ENCODE measurements at places on chromosomes 5 and 9. TPM values are rescaled to one million over a fixed set of nuclear protein-coding genes. Genes with fewer than 3 reads are reported as not detected.

The FCN2 gene
- total RNA-seq, result 0.18 TPM

DNA sequence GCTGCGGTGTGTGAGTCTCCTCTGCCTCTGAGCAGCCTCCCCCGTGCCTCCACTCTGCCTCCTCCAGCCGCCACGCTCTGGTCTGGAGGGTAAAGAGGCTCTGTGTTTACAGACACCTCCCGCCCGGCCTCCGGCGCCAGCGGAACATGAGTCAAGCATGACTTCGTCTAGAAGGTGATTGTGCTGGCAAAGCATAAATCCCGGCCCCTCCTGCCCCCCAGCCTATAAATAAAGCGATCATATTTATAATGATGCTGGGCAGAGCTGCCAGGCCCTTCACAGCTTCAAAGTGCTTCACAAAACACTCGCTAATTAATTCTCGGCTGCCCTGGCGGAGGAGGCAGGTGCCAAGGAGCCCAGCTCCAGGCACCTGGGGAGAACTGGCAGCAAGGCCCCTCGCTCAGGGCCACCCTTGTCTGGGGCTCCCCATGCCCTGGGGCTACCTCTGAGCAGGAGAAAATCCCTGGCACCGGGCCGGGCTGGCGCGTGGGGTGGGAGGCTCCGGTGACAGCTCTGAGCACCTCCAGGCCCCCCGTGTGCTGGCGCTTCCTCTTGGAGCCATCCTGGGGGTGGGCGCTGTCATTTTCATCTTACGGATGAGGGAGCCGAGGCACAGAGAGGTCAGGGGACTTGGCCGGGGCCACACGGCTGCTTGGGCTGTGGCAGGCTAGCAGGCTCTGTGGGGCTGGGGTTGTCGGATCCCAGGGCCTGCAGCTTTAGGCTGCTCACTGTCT is 87.8 kb downstream of the RXRA start:
- DNase-seq, result no peak

The ADAMTS19 gene
- 39.6 TPM for total RNA-seq

GRCh38 chr5:122073864-122074263 is 4.2 kb downstream of the LOX start:
- DNase-seq, result no peak

- no peak for DNase-seq
These were observed 183.0 kb upstream of the FTMT start for GRCh38 chr5:121668635-121669034.

DNA sequence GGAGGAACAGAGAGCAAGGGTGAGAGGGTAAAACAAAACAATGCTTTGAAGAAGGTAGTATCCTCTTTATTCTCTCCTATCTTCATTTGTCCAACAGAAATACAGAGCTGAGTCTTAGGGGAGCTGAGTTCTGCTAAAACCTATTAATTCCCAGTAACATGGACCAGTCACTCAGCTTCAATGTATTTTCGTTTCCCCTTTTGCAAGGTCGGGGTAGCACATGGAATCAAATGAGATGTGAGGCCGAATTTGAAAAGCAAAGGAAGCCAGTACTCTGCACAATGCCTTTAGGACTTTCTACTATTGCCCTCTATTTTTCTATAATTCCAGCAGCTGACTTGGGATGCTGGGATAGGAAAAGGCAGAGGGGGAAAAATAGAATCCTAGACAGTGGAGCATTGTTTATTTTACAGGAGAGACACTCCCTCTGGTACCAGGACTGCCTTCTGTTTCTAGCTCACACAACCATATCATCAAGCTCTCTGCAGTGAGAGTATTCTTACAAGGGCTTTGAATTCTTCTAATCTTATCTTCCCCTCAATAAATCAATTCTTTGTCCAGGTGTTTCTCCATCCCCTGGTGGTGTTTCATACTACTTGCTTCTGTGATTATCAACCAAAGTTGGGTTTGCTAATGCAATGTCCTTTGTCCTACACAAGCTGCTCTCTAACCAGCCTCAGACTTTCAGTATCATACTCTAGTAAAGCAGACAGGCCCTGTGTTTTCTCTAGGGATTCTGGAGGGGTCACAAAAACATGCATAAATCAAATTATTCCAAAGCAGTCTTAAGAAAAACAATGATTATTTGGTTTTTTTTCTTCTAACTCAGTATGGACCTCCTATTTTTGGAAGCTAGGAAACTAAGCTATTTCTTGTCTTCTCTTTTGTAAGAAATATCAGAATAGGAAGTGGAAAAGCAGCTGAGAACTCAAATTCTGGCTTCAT is 341.5 kb downstream of the OSTF1 start:
- DNase-seq, result peak; percentile 62

GRCh38 chr5:181138258-181138657 is 7.3 kb upstream of the OR2V1 start:
- DNase-seq, result no peak

The GFPT2 gene
- 11.3 TPM for total RNA-seq

The IL5 gene
- not detected for total RNA-seq

DNA sequence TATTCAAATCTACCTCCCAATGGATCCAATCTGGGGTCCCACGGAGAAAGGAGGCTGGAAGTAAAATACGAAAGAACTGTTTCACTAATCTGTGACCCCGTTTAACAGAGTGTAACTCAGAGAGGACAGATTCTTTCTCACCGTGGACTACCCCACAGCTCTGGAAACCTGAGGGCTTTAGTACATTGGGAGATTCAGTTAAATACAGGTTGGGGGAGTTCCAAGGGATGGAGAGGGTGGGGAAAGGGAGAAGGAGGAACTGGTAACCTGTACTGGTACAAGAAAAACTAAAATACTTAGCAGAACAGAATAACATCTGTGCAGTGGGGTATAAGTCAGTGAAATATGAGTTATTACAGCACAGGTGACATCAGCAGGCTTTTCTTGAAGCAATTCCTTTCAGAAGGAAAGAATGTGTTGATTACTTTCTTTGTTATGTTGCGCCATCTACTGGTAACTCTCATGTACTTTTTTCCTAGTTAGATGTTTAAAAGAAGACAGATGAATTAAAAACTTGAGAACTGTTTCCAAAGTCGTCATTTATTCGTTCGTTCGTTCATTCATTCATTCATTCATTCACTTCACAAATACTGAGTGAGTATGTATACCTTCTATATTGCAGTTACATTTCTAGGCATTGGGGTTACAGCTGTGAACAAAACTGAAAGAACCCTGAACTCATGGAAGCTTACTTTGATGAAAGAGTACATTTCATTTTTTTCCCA is 30.0 kb upstream of the STOM start:
- peak; percentile 84 for DNase-seq

- peak; percentile 5 for DNase-seq
These were observed 68.4 kb upstream of the IZUMO3 start for GRCh38 chr9:24614070-24614469.

The SLC35A4 gene
- total RNA-seq, result 10.1 TPM

GRCh38 chr5:141597394-141597793 is 21.4 kb downstream of the DIAPH1 start:
- DNase-seq, result no peak

GRCh38 chr9:124286292-124286931 is 28.7 kb downstream of the NEK6 start:
- DNase-seq, result no peak

GRCh38 chr5:141504216-141504615 is 15.3 kb downstream of the PCDHGC5 start:
- DNase-seq, result peak; percentile 53

DNA sequence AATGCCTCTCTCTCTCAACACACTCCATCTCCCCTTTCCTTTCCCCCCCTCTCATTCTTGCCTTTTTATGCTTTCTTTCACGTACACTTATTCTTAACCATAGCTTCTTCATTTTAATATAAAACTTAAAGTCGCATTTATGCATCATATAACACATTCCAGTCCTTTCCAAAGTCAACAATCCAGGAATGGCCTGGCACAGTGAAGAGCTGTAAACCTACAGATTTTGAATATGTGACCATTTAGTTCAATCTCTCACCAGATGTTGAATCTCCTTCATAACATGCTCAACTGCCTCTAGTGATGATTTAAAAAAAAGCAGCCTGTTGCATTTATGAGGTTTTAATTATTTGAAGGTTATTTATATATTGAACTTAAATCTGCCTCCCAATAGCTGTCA is 186.2 kb upstream of the GRAMD2B start:
- no peak for DNase-seq

- no peak for DNase-seq
These were observed 158.1 kb upstream of the NREP start for GRCh38 chr5:111914966-111915636.

GRCh38 chr5:171770153-171770552 is 15.5 kb upstream of the SMIM23 start:
- DNase-seq, result no peak

The LHX3 gene
- total RNA-seq, result not detected

DNA sequence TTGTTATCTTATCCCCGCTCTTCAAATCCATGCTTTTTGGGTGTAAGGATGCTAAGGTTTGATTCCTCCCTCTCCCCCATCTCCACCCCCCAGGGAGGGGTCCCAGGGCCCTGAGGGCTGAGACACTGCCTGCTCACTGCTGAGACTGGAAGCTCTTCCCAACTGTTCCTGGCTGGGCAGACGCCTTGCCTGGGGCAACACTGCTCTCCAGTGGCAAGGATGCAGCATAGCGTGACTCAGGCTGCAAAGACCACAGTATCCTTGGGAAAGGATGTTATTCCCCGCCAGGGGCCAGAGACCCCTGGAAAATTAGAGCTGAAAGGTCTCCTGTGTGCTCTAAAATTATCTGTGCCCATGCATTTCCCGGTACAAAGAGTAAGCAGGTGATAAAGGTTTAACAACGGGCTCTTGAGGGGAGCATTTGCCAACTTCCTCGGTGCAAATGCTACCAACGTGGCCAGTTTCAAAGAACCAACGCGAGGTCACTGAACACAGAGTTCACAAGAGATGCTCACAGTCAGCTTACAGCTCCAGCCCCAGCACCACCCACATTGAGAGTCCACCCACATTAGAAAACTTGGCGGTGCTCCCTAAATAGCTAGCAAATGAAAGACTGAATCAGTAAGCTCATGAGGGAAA is 271.9 kb downstream of the NSG2 start:
- DNase-seq, result peak; percentile 57

- DNase-seq, result no peak
These were observed 33.8 kb downstream of the TGFBI start for GRCh38 chr5:136062366-136063274.

GRCh38 chr9:2727966-2728613 is 10.8 kb downstream of the KCNV2 start:
- peak; percentile 83 for DNase-seq

- no peak for DNase-seq
These were observed 203.1 kb downstream of the ROR2 start for GRCh38 chr9:91746904-91747303.

The CER1 gene
- 0.22 TPM for total RNA-seq

The SLC25A2 gene
- 0.22 TPM for total RNA-seq

The FREM1 gene
- 23.2 TPM for total RNA-seq

DNA sequence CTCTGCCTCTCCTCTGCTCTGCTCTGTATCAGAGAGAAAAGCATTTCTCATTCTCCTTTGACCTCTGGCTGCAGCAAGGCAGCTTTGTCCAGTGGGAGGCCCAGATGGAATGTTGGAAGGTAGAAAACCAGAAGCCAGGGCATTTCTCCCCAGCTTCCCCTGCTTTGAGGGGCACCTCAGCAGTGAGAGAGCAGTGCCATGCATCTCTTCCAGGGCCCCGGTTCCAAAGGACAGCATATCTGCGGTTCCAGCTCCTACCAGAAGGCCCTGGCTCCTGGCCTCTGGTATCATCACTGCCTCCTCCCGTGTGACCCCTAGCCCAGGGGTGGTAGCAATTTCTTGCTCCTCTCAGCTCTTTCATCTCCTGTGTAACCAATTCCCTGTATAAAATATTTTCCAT is 190.8 kb downstream of the SPOCK1 start:
- no peak for DNase-seq

DNA sequence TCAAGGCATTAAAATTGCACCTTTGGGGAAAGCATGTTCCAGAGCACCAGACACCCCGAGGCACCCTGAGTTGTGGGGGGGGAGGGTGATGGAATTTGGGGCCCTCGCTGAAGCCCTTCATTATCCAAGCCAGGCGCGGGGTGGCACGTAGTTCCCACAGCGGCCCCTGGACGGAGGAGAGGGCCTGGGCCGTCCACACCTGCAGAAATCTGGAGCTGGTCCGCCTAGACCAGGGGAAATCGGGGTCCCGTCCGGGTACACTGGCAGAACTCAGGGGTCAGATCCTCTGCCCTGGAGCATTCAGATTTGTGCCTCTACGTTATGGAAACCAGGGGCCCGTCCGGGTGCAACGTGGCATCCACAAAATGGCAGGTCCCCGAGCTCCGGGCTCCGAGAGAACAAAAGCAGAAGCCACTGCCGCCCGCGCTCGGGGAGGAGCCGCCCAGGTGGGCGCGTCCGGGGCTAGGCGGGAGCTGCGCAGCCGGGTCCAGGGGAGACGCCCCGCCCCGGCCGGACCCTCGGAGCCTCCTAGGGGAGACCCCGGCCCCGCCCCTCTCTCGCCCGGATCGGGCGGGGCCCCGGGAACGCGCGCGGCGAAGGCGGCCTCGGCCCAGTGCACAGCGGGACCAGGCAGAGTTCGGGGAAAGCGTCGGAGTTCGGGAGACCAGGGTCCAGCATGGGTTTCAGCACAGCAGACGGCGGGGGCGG is at the start of gene PLEKHG4B:
Gene PLEKHG4B, plus strand, starts transcription at position 613 of the 708 bp plus-strand sequence. Its CDS starts 64 bp downstream, at position 677.
- peak; percentile 49 for DNase-seq

The TNFSF15 gene
- total RNA-seq, result 0.35 TPM

DNA sequence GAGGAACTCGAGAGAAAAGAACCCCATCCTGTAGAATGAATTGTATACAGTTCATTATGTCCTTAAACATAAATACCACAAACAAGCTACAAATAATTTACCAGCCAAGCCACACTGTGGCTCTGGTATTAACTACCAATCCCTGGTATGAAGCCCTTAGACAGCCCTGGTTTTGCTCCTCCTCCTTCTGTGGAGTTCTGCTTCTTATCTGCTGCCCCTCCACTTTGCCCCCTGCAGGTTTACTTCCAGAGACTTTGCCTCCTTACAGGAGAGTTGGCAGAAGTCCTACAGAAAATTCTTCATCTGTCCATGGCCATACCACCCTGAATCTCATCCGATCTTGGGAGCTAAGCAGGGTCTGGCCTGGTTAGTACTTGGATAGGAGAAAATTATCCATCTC is 219.8 kb downstream of the ACTL7B start:
- DNase-seq, result no peak

DNA sequence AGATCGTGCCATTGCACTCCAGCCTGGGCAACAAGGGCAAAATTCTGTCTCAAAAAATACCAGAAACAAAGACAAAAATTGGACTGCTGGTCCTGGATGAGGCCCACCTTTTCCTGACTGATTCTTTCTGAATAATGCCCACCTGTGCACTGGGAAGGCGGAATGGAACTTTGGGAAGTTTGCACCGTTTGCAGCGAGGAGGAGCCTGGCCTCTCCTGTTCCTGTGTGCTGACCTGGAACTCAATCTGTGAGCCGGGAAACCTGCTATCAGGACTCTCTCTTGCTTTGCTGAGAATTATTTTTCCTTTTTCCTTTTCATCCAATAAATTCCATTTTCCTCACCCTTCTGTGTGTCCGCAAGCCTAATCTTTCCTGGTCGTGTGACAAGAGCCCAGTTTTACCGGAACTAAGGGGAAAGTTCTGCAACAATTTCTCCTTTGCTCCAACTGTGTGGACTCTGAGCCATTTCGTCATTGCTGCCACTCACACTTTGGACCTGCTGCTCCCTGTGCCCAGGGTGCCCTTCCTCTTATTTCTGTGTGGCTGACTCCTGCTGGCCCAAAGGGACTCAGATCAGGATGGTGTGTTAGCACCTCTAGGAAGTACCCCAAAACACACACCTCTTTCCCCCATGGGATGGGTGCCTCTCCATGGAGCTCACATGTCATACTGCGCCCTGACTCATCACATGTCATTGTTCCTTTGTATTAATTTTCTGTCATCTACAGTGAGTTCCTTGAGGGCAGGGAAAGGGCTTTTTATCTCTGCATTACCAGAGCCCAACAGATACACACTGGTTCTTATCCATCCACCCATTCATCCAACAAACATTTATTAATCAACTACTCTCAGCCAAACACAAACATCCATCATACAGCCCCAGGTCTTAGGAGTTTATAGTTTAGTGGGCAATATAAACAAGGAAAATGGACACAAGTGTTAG is 4.7 kb upstream of the GLRX start:
- no peak for DNase-seq

Measured in muscle of leg (tissue), 16 donors.